K562 (cell line): ENCODE measurements at places on chromosomes 11 and 22.

DNA sequence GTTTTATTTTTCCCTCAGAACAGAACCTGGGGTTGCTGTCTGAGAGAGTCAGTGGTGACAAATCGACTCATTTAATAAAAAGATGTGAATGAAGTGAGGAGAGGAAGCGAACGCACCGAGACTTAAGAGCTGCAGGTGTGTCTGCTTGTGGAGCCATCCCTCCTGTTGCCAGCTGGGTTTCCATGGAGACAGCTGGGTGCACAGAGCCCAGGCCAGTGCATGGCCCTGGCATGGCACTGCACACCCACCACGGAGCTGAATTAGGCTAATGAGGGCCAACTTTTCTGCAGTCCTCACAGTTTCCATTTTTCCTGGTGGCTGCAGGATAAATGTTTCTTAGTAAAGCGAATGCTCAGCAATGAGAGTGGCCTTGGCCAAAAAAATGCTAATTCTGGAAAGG lies 750.2 kb downstream of the OPCML start:
- DNase-seq: no peak

- DNase-seq: no peak
Measured at GRCh38 chr11:58575377-58576020, at the start of gene LPXN. LPXN (minus strand) TSS chr11:58575856; CDS start chr11:58575772, 84 bp downstream.

- no peak for DNase-seq
Measured at GRCh38 chr11:86610559-86611341, 61.7 kb downstream of the ME3 start.

DNA sequence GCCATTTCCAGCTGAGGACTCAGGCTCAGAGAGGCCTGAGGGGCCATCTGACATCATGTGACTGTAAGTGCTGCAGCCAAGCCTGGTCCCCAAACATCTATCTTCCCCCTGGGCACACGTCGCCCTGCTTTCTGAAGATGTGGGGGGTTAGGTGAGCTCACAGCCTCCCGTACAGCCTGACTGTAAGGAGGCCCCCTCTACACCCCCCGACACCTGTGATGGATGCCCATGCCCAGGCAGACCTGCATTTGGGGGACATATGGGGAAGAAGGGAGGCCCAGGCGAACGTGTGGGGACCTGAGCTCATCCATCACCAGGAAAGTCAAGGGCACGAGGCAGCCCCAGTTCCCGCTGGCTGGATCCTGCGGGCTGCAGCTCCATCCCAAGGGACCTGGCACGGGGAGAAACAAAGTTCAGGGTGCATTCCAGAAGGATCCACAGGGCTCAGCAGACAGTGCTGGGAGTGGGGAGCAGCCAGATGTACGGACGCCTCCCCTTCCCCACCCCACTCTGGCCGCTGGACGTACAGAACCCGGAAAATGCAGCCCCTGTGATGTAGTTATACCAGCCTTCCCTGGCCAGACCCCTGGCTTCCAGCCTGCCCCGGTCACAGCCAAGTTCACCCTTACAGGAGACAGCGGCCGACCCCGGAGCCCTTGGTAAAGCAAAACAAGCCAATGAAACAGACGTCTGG lies 1431.4 kb downstream of the BRD1 start:
- no peak for DNase-seq

DNA sequence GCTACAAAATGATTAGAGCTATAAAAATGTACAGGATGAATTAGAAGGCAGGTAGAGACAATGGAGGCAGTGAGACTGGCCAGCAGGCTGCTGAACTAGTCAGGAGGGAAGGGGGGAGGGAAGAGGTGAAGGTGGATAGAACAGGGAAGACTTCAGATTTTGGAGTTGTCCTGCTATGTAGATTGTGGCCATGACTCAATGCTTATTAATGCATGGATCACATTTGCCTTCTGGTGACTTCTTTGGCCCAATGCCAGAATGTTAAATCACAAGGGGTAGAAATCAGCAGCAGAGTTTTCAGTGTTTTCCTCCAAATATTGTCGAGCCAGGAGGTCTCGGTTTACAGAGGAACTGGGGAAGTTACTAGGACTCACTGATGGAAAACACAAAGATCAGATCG lies 346.6 kb downstream of the AASDHPPT start:
- DNase-seq: no peak

GRCh38 chr11:75145972-75146519 lies 4.9 kb upstream of the SLCO2B1 start:
- no peak for DNase-seq

DNA sequence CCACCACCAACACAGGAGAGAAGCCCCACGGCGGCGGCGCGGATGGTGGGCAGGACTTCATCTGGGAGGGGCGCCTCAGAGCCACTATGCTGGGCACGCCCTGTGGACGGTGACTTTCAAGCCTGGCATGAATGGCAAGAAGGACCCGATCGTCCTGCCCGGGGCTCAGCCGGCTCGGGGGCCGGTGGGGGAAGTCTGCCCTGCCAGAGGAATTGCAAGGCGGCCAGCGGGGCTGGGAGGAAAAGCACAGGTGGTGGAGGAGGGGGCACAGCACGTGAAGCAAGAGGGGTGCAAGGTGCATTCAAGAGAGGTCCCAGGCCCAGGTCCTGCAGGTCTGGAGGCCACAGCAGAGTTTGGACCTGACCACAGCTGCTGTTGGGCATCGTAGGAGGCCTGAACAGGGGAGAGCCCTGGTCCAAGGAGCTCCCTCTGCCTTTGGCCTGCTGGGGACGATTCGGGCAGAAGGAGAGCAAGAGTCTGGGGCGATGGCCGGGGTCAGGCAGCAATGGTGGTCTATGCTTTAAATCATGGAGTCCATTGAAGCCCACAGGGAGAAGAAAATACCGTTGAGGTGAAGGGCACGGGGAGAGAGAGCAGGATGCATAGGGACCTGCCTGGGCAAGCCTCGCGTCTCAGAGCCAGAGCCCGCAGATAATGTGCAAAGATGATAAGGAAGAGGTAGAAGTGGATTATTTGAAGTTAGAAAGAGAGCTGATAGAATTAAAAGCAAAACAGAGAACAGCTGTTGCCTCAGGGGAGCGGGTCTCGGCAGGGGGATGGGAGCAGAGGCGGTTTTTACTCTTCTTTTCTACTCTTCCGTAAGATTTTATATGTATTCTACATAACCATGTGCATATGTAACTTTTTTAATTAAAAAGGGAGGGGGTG lies 82.6 kb upstream of the SHISAL1 start:
- DNase-seq: no peak

DNA sequence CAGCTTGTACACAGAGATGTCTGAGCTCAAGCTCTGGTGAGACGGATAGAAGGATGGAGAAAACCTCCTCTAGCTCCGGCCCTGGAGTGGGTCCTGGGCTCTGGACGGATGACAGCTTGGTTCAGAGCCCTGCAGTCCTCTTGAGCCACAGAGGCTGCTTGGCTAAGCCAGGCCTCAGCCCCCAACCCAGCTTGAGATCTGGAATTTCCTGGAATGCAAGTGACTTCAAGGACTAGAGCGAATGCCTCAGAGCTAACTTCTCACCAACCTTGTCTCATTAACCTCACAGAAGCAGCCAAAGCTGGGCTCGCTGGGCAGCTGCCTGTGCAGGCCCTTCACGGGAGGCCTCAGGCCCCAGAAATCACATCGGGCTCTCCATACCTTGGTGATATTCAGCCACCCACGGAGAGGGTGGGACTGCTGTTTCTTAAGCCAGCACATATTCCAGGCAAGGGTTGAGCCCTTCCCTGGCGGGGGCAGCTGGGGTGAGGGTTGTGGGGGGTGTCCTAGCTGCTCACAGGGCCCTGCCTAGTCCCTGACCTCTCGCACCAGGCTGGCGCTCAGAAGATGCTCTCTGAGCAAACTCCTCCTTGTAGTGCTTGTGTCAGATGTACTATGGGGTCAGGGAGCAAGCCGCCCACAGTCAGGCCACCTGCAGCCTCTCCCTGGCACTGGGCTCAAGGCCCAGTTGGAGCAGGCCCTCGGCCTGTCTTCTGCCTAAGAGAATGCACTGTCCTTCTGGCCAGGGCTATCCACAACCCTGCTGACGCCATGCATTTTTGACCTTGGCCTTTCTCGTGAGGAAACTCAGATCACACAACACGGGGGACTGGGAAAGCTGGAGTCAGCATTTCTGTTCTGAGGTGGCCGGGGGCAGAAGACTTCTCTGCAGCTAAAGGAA lies 73.6 kb upstream of the TTLL12 start:
- no peak for DNase-seq

DNA sequence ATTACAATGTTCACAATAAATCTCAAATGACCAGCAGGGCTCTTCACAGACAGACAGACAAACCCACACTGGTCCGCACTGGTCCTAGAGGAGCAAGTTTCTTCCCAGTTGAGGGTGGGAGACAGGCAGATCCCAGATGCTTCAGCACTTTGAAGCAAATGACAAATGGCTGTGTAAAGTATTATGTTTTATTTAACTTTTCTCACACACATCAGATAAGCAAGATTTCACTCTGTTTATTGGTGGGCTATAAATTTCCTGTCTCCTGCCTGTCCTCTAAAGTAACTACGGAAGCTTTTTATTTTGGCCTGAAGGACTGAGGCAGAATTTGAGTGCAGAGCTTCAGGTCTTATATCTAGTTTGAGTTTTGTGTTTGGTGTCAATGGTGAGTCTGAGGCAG lies 174.7 kb upstream of the MTNR1B start:
- no peak for DNase-seq

- DNase-seq: no peak
Measured at GRCh38 chr11:96324912-96325311, 18.1 kb downstream of the MAML2 start.

DNA sequence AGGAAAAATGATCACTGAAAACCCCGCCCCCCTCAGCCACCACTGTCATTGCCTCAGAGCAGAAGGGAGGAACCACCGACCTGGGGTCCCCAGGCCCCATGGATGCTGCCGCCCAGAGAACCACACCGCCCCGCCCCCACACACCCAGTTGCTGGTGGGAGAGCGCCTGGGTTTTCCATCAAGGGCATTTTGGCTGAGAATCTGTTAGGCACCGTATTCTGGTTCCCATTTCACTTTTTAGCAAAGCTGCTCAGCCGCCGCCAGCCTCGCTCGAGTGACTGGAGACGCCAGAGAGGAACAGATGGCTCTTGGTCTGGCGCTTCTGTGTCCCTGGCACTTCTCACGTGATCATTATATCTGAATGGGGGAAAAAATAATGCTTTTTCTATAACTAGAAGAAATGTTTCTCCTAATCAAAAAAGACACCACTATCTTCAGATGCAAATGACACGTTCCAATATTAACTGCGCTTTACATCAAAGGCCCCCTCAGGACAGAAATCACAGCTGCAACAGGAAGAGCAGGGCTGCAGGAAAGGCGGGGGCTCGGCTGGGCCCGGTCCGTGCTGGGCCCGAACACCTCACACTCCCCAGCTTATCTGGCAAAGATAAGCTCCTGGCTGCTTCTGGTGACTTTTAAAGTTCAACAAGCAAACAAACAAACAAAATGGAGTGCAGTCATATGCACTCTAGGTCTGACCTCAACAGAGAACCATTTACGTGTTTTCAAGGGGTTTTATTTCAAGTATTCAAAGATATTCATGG lies 149.8 kb downstream of the MPPED1 start:
- DNase-seq: no peak

GRCh38 chr22:35842954-35843353 lies 125.3 kb downstream of the APOL5 start:
- peak; percentile 28 for DNase-seq

DNA sequence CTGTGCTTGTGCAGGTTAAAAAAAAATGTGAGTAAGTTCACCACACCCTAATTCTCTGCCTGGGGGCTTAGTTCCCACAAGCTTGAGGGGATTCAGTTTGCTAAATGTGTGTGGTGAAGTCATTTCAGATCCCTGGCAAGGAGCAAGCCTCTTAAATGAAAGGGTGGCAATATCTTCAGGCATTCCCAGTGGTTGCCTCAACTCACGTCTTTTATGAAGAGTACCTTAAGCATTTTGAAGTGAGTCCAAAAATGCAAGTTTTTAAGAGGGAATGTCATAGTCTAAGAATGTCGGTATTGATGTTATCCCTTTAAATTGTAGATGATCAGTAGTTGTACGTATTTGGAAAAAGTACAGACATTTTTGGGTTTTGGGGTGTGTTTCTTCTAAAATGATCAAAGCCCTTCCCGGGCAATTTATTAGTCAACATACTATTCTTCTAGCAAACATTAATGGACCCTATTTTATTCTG lies 4.9 kb downstream of the TCP11L1 start:
- no peak for DNase-seq

GRCh38 chr11:104105155-104105554 lies 58.8 kb downstream of the PDGFD start:
- no peak for DNase-seq

GRCh38 chr11:85027346-85027745 lies 599.8 kb downstream of the DLG2 start:
- no peak for DNase-seq

GRCh38 chr11:77151804-77152509 lies 23.9 kb downstream of the MYO7A start:
- no peak for DNase-seq

- no peak for DNase-seq
Measured at GRCh38 chr11:8327761-8328192, 64.1 kb upstream of the LMO1 start.

DNA sequence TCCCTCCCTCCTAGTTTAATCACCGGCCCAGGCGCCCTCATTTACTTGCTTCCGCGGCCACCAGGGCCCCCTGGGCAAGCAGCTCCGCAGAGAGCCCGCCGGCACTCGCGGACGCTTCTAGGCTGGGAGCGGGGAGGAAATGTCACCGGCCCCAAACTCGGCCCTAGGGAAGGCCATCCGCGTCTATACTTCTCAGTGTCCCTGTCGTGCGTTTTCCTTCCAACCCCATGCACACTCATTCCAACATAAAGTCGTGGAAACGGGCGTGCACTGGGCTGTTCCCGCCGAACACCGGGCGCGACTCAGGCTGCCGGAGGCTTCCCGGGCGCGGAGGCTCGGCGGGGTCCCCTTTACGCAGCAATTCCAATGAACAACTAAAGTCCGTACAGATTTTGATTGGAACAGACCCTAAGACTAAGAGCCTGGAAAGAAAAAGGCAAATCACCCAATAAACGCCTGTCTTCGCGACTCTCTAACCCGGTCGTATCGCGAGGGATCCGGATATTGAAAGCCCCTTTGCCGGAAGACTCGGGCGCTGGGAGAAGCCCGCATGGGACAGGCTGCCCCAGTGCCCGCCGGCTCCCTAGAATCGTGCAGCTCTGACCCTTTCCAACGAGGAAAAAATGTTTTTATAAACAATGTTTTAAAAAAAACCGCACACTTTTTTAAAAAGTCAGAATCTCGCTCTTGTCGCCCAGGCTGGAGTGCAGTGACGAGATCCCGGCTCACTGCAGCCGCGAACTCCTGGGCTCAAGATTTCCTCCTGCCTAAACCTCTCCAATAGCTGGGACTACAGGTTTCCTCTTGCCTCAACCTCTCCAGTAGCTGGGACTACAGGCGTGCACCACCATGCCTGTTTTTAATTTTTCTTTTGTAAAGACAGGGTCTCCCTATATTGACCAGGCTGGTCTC lies 1.3 kb upstream of the BARX2 start:
- no peak for DNase-seq

DNA sequence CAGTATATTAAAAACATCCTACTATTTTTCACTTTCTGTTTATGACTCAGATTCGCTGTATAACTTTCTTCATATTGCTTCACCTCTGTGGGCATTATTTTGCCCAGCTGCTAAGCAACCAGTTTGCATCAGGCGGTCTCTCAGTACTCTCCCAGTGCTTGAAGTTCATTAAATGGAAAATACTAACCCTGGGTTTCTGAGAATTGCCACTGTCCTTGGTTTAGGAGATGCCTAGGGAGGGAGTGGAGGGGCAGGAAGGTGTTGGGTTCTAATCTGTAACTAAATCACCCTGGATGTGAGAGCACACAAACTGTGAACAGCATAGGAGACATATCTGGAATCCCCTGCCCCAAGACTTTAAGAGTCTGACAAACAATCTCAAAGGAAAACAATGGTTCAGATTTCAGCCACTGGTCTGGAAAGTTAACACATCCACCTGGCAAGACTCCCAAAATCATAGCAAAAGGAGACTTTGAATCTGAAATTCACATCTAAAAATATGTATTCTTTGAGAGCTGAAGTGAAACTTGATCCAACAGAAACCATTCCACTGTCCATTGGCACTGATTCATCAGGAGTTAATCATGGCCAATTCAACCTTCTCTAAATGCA lies 540.0 kb downstream of the SOX6 start:
- DNase-seq: no peak
